ENCODE measurements at places on chromosomes 4 and X.

DNA sequence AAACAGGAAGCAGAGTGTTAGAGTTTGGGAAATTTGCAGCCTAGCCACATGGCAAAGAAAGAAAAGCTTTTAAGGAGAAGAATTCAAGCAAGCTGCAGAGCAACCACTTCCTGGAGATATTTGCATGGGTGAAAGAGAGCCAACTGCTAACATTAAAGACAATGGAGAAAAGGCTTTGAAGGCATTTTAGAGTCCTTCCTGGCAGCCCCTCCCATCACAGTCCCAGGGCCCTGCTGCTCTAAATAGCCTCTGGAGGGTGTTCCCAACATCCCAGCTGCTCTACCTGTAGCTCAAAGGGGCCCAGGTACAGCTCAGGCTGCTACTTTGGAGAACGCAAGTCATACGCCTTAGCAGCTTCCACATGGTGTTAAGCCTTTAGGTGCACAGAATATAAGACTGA lies 235.9 kb upstream of the FMR1 start:
- DNase-seq: no peak

DNA sequence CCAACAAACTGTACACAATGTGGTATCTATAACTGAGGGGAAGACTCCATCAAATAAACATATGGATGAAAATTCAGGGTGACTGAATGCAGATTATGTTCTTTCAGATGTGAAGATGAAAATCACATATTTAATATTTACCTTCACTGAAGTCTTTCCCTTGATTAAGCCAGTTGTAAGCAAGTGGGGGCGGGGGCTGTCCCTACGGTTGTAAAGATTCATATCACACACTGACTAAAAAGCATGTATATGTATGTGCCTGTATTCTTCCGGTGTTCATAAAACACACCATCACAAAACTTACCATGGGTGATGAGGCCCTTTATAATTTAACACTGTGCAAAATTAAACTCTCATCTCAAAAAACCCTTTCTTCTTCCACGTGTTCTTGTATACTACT lies 1.3 kb downstream of the TAB3 start:
- DNase-seq: no peak

DNA sequence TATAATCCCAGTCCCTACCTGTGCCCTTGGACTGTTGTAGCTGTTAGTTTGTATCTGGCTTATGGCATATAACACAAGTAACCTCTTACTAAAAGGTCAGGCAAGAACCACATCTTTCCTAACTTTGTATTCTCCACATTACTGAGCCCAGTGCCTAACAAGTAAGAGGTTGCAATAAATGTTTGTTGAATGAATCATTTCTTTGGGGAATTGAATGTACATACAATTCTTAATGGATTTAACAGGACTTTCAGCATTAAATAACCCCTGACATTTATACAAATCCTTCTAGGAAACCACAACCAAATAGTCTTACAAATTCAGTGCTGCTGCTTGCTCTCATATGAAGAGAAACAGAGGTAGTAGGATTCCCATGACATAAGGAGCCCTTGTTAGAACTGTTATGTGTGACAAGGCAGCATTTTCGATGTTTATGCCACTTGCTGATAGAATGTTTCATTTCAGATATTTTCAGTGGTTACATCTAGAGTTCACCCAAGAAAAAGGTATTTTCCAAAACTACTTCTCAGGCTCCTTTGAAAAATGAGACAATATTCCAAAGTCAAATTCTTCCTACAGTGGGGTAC lies 62.0 kb downstream of the MBNL3 start:
- no peak for DNase-seq

DNA sequence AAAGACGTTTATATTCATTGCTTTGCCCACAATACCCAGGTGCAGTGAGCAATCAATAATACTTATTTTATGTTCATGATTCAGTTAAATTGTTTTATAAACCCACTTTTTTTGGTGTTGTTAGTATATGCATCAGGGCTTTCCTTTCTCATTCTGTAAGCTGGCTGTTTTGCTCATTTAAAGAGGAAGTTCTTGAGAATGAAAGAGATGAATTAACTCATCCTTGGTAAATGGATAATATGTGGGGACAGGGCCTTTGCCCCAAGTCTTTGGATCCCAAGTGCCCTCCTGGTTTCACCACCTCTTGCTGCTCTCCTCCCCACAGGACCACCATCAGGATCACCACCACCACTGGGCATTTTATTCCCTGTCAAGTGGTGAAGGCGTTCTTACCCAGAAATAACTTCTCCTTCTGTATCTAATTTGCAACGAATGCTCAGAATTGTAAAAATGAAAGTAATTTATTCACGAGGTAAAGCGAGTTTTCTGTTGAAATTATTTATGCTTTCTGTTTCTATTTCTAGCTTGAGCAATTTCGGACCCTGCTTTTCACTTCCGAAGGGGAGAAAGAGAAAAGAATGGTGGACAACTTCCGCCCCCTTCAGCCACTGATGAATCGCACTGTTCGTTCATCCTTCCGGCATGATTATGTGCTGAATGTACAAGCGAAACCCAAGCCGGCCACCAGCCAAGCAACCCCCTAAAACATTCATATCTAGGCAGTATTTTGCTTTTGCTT lies 8.2 kb upstream of the ZRSR2 start:
- no peak for DNase-seq

GRCh38 chr4:8411351-8412180 lies 29.0 kb downstream of the ACOX3 start:
- DNase-seq: no peak

DNA sequence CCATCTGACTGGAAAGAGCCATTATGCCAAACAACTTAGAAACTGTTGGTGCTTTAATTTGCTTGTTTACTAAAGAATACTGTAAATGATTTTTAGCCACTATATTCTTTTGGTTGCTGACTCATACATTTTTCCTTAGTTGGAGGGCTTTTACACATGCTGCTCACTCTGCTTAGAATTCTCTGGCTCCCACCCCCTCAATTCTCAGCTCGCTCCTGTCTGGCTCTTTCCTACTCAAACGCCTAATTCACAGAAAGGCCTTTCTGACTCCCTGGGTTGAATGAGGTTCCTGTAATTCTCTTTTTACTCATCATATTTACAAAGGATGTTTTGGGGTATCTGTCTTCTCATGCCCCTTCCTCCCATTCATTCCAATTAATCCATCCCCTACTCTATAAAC lies 26.1 kb upstream of the PARM1 start:
- DNase-seq: no peak

DNA sequence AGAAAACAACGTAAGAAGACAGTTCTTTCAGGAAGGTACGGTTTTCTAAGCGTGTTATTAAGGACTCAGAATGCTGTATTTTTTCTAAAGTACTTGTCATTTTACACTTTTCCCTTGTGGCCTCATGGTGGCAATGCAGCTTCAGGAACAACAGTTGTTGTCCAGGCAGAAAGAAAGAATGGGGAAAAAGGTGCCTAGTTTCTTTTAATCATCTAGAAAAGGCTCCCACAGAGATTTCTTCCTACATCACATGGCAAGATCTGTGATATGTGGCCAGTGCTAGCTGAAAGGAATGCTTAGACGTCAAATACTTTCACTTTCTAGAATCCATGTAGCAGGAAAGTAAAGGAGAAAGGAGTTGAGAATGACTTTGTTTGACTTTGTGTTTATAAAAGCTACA lies 49.0 kb upstream of the TRAM1L1 start:
- no peak for DNase-seq

- no peak for DNase-seq
Measured at GRCh38 chrX:13119386-13119785, 75.0 kb upstream of the FAM9C start.

DNA sequence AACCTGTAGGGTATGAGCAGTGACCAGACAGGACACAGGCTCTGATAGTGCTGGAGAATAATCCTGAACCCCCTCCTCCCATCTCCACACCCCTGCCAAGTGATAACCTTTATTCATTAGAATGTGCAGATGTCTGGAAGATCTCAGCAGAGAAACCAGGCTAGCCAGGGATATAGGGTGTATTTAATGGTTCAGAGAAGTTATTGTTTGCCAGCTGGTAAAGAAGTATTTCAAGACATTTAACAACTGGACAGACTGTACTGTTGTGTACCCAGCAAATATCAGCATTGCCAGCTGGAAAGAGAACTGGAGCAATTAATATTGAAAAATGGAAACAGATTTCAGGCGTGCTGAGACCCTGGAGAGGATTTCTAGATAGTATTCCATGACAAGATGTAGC lies 94.5 kb downstream of the RASGEF1B start:
- no peak for DNase-seq

- DNase-seq: no peak
Measured at GRCh38 chr4:36325926-36326325, 44.5 kb downstream of the DTHD1 start.

DNA sequence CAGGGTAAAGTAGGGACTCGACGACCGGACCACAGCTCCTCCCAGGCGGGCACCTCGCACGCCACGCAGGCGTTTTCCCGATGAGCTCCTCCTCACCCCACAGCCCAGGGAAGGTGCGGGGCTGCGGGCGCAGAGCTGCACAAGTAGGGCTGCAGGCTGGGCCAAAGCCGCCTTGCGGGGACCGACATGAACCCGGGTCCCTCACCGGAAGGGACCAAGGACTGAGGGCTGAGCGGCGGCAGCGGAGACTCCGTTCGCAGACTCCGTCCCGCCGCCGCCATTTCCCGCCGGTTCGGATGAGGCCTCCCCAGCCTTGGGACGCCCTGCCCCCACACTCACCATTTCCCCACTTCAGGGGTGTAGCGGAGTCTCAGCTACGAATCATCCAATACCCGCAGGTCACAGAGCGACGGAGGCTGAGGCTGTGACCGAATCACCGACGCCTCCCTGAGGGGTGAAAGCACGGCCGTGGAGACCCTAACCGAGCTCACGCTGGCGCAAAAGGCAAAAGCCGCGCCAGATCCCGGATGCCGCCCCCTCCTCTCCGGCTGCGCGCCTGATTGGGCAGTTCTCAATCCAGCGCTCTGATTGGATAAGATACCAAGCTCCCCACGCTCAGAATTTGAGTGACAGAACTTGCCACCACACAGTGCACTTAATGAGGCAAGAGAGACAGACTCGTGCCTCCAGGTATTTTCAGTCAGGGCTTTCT lies at the start of gene ZNF732:
Gene ZNF732, minus strand, starts transcription at position 506 of the 712 bp plus-strand sequence. Its CDS starts 164 bp downstream, at position 342.
- no peak for DNase-seq

GRCh38 chrX:136694431-136695087 lies 46.6 kb downstream of the CD40LG start:
- DNase-seq: no peak

DNA sequence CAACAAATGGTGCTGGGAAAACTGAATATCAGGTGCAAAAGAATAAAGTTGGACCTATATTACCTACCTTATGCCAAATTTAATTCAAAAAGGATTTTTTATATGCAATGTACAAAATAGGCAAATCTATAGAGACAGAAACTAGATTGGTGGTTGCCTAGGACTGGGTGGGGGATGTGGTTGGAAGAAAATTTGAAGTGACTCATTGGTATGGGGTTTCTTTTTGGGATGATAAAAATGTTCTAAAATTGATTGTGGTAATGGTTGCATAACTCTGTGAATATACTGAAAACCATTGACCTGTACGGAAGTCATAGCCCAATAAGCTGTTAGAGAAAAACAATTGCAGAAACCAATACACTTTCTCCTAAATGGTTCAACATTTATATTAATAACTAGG lies 72.1 kb downstream of the COL4A5 start:
- no peak for DNase-seq

- no peak for DNase-seq
Measured at GRCh38 chr4:13240066-13240465, 244.1 kb downstream of the RAB28 start.

GRCh38 chrX:110308220-110308619 lies 9.7 kb downstream of the AMMECR1 start:
- DNase-seq: no peak

- no peak for DNase-seq
Measured at GRCh38 chr4:87122252-87122651, 98.2 kb downstream of the KLHL8 start.

- DNase-seq: no peak
Measured at GRCh38 chrX:28042260-28042659, 61.0 kb upstream of the DCAF8L1 start.

GRCh38 chrX:148310426-148311165 lies 189.8 kb upstream of the AFF2 start:
- no peak for DNase-seq

DNA sequence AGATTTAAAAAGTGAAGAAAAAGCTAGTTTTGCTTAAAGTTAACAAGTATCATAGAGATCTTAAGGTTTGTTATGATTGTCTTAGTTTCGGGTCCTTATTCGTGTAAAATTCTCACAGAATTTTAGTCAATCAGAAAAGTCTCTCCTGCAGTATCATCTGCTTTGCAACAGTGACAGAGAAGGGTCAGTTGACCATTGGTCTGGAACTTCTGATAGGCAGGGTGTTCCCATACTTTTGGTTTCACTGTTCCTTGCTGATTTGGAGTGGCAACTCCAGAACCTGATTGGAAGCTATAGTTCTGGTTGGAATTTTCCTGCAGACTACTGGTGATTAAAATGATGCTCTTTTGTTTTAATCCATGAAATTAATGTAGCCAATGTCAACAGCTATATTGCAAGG lies 1.8 kb downstream of the IL15 start:
- DNase-seq: no peak

GRCh38 chrX:127621780-127622179 lies 430.4 kb downstream of the ACTRT1 start:
- no peak for DNase-seq

GRCh38 chrX:24732766-24733500 lies 39.2 kb downstream of the POLA1 start:
- no peak for DNase-seq

- DNase-seq: no peak
Measured at GRCh38 chrX:45134775-45135174, 65.9 kb downstream of the DIPK2B start.

DNA sequence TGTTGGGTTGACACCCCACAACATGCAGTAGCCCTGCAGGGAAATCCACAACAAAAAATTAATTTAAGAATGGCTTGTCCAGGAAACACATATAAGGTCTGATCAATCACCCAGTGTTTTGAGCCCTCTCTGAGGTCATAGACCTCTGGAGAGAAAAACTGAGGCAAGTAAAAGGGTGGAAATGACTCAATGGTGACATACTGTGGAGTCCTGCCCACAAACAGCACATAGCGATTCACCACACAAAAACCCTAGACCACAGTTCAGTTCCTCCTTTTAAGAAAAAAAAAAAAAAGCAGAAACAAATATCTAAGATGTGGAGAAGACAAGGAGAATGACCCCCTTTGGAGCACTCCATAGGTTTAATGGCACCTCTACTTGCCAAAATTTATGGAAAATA lies 2691.0 kb downstream of the PCDH7 start:
- DNase-seq: no peak

GRCh38 chr4:88008743-88009171 lies 1.3 kb downstream of the PKD2 start:
- no peak for DNase-seq

Data from upper lobe of right lung (tissue), 1 donor.